ENCODE measurements at places on chromosomes 2 and 18.

DNA sequence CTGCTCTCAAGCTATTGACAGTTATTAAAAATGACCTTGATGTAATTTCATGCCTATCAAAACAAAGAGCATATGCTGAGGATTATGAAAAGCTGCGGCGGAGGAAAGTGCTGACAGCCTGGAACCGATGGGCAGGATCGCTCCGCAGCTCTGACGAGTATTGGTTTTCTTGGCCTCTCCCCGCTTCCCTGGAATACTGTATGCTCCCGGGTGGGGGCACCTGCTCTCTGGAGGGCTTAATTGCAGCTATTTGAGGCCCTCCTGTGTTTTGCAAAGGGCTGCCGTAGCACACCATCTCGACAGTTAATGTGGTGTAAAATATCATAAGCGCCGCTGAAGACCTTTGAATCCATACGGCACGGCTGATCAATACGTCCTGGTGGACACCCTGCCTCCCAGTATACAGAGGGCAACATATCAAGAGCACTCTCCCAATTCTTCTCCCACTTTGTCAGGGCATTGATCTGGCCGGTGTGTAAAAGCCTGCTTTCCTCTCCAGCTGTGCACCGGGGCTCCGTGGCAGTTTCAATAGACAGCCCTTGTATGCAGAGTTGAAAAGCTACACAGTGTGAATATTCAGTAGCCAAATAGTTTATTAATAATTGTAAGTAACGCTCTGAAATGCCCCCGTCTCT, 662.4 kb downstream of the GALR1 start:
- DNase-seq = peak; percentile 68

DNA sequence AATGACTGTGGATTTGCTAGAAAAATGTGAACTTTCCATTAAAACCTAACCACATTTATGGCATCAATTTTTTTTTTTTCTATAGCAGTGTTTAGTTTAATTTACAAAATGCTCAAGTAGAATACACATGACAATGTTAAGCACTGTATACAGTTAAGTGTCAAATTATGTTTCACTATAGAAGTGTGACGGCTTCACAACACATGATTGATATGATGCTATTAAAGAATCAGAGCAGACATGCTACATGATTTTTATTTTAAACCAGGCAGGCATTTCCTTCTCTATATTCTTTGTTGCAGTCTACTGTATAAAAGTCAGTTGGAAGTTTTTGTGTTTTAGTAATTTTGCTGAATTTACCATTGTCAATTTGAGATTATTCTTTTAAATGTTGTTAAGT, 43.6 kb downstream of the PROKR1 start:
- no peak for DNase-seq

- DNase-seq = no peak
Observed at GRCh38 chr2:196130039-196130825, 41.1 kb downstream of the STK17B start.

GRCh38 chr2:20241973-20242726, 17.2 kb upstream of the SDC1 start:
- DNase-seq = peak; percentile 32

GRCh38 chr2:60891180-60891579, 9.8 kb downstream of the REL start:
- DNase-seq = no peak

- no peak for DNase-seq
Observed at GRCh38 chr2:53960476-53960875, 10.3 kb downstream of the PSME4 start.

DNA sequence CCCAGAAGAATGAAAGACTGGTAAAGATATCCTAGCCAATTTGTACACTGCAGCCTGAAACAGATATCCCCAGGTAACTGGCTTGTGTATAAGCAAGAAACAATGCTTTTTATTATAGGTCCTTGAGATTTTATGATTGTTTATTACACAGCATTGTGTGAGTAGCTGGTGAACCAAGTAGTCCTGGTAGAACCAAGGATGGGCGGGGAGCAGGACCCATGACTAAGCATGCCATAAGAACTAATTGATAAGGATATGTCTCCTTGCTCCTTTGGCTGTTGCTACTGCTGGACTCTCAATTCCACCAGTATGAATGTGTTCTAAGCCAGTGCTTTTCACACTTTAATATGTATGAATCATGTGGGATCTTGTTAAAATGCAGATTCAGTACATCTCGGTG, 12.3 kb upstream of the ALMS1 start:
- no peak for DNase-seq

DNA sequence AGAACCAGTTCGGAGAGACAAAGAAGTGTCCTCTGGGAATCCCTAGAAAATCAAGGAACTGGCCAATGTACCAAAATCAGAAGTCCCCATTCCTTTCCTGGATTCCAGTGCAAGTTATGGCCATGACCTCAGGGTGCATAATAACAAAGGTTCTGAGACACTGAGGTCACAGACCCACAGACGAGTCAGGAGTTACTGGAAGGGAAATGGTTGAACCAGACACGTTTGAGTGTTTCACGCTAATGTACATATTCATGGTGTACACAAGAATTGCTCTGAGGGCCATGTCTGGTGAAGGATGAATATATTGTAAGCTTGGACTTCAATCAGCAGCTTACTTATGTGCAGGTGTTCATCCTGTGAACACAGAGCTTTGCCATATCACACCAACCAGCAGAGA, 58.6 kb upstream of the KLHL29 start:
- DNase-seq = no peak

GRCh38 chr18:39053571-39053970, 1488.0 kb upstream of the CELF4 start:
- no peak for DNase-seq

DNA sequence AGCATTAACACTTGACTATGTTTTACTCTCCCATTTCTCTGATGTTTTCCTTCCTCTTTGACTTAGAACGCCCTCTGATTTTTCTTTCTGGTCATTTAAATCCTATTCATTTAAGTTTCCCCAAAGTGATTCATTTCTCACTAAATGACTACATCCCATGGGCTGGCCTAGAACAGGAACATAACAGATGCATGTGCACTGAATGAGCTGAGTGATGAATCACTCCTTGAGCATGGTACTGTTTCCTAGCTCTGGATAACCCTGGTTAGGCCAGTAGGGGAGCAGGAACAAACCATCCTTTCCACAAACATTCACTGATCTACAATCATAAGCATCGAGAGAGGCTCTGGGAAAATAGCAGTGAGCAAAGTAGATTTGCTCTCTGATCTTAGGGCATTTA, 221.9 kb upstream of the SETBP1 start:
- no peak for DNase-seq

DNA sequence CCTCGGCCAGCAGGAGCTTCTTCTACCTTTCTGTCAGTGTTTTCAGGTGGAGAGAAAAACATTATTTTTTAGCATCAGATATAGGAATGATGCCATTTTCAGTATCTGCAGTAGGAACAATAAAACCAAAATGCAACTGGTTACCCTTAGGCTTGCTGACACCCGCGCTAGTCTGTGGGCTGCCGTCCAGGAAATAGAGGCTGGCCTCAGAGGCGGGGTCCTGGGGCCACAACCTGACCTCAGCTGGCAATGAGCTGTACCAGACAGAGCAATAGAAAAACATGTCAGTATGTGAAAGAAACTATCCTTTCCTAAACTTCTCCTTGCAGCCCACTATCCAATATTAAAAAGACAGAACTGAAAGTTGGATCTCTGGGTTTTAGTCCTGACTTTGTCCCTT, 4.6 kb upstream of the ST6GAL2 start:
- no peak for DNase-seq

DNA sequence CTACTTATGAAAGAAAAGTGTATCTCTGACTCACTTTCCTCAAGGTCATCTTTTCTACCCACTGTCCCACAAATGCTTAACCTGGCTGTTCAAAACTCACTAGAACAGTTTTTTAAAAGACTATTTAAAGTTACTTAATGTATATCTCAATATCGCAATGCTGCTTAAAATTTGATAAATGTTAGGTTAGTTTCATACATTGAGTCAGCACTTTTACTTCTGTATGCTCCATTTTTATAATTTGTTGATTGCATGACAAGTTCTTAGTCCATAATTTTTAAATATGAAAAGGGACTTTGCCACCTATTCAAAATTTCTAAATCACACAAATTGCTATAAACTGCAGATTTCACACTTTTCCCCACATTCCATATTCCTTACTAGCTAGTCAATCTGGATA, 231.7 kb upstream of the SLC39A10 start:
- no peak for DNase-seq

DNA sequence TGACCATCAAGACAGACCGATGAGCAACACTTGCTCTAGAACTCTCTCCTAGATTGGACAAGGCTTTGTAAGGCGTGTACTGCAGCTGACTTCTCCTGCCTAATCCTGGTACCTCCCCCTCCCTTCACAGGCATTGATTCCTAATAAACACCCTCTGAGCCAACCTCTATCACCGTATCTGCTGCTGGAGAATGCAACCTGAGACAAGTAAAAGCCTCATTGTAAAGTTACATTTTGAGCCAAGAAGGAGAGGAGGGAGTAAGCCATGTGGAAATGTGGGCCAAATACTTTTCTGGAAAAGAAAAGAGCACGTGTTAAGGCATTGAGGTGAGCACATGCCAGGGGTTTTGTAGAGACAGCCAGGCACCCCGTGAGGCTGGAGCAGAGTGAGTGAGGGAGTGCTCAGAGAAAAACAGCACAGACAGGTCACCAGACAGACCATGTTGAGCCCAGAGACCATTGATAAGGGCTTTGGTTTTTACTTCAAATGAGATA, 2.6 kb upstream of the WDFY1 start:
- no peak for DNase-seq

- DNase-seq = no peak
Observed at GRCh38 chr2:228675646-228676045, 494.2 kb upstream of the SPHKAP start.

DNA sequence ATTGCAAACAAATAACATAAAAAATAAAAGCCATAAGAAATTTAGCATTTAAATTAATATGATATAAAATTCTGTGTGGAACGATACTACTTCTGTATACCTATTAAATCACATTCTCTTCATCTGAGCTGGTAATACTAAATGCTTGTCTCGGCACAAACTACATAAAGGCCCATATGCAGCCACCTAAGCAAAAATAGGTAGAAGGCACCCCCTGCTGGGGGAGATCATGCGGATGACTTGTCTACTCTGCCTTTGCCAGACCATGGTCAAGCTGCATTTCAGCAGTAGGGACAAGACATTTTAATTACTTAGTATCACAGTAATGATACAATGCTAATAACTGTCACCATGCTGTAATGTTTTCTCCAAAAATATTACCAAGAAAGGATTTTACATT, 108.0 kb downstream of the CDH19 start:
- peak; percentile 88 for DNase-seq

DNA sequence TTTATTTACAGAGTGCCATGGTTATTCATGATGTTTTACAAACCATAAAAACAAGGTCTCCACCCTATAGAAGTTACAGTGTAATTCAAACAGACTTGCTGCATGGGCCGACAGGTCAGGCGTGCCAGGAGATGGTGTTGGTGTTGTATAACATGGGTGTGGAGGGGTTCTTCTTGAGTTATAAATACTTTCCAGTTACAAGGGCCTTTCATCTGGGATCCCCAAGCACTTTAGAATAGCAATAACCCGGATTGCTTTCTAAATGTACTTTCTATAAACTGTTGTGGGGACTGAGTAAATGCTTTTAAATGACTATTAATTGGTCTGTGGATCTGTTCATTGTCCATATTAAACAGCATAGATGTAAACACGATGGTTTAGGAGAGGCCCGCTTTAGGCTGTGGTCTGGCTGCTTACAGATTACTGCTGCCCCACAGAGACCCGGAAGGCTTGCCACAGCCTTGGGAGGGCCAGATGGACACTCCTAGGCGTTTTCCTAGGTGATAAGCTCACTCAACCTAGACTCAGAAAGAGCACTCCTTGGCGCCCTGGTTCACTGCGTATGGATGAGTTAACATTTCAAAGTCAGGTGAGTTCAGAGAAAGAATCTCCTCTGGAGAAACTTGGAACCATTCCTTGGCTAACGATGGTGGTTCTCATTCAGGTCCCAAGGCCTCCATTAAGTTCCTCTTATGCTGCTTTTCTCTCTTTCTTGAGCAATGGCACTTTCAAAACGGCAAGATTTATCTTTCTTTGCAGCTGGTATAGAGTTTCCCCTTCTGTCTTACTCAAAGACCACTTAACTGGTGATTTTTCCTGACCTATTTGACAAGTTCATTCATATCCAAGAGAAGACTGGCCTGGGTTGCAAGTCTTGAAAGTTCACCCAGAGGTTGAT, 3.6 kb upstream of the KIAA2012 start:
- no peak for DNase-seq

DNA sequence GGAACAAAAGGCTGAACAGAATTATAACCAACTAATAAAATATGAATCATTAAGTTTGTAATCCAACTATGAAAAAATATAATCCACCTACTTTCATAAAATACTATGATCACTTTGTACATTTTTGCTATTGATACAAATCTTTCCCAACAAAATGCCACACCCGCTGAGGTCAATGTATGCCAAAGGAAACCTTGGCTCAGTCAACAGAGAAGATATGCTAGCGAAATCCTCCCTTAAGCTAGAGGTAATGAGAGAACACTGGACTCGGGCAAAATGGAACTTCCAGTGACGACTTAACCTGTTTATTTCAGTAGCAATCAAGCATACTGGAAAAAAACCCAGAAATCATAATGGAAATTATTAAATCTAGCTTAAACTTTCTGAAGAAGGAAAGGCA, 81.5 kb downstream of the NOL10 start:
- no peak for DNase-seq
